ENCODE measurements at places on chromosomes 7 and 10.

GRCh38 chr7:95687759-95688343 lies 84.5 kb upstream of the DYNC1I1 start:
- DNase-seq, result peak; percentile 56

DNA sequence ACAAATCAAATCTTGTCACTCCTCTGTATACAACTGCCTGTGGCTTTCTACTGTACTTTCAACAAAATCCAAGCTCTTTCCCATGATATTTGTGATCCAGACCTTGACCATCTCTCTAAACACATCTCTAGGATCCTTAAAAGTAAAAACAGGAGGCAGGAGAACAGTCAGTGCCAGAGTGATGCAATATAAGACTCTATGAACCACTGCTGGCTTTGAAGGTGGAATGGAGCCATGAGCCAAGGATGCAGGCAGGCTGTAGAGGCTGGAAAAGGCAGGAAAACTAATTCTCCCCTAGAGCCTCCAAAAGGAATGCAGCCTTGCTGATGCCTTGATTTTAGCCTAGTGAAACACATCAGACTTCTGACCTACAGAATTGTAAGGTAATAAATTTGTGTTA lies 45.5 kb upstream of the LRRN3 start:
- no peak for DNase-seq

DNA sequence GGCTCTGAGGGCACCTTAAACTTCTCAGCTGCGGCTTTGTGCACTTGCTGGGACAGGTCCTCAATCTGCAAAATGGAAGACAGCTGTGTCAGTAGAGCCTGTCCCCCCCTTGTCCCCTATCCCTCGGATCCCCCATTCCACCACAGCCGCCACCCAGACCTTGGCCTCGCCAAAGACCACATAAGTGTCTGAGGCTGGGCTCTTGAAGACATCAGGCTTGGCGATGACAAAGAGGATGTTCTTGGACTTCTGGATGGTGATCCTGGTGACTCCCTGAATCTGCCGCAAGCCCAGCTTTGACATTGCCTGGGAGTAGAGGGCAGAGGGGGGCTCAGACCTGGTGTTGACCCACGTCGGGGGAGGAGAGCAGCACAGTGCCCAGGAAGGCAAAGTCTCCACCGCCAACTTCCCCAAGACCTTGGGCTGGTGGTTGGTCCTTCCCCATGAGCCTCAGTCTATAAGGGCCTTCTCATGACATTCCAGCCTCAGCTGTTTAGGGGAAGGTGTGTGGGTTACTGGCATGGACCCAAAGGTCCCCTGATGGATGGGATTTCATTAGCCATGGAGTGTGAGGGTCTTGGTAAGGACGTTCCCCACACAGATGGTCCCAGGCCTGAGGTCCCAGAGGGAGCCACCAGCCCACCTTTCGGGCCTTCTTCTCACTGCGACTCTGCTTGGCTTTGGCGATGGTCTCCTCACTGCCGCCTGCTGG lies 7.7 kb downstream of the NACAD start:
- no peak for DNase-seq

DNA sequence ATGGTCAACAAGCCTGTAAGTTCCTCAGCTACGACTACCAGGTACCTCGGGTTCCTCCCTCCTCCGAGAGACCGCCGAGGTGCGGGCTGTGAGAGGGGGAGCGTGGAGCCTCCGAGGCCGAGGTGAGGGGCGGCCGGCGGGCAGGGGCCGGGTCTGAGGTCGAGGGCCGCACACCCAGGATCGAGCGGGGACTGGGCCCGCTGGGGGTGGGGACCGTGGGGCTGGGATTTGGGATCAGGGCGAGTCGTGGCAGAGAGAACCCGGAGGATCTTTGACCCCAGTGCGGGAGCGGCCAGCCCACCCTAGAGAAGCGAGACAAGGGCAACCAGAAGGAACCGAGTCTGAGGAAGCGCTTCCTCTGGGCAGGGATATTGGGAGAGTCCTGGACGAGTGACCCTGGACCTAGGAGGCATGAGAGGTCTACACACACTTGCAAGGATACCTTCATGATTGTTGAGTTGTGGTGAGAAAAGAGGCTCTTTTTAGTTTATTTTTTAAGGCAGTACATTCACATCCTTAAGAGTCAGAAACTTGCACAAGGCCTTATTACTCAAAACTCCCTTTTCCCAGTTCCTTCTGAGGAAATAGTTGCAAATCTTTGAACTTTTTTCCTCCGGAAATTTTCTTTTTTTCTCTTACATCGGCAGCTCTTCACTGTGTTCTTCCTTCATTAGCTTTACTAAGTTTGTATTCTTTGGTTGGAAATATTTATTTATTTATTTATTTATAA lies 395 bp downstream of the ZNF487 start:
- DNase-seq, result peak; percentile 12

DNA sequence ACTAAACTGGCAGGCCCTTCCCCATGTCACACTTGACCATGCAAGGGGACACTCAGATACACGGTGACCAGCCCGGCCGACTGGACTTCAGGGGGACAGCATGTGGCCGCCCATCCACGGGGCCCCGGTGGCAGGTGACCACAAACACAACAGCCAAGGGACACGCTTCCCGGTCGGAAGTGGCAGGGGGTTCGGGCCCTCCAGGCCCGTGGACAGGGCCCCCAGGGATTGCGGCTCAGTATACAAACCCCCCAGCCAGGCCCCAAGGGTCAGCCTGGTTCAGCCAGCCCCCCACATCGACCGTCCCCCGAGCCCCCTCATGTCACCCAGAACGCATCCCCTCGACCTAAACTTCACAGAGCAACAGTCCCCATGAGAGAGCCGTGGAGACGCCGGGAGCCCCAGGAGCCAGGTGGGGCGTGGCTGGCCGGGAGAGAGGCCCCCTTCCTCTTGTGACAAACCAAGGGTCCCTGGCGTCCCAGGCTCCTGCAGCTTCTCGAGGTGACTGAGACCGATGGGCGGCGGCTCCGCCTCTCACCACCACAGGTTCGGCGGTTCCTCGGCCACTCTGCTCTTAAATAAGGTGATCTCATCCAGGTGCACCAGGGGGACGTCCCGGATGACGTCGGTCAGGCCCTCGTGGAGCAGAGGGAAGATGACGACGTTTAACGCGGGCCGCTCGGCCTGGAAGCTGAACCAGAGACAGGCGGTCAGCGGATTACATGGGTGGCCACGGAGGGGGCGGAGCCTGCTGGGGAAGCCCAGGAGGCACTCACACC lies 57.8 kb upstream of the TNRC18 start:
- DNase-seq, result no peak

- no peak for DNase-seq
Observed at GRCh38 chr10:98410135-98410743, 4.7 kb downstream of the PYROXD2 start.

GRCh38 chr7:84949067-84949466 lies 237.8 kb downstream of the SEMA3D start:
- no peak for DNase-seq
